ENCODE measurements at places on chromosomes 7 and 10. TPM values are rescaled to one million over a fixed set of nuclear protein-coding genes. Genes with fewer than 3 reads are reported as not detected.
A peak's percentile ranks its signal among the peaks of the same experiment; 100 is the strongest.

DNA sequence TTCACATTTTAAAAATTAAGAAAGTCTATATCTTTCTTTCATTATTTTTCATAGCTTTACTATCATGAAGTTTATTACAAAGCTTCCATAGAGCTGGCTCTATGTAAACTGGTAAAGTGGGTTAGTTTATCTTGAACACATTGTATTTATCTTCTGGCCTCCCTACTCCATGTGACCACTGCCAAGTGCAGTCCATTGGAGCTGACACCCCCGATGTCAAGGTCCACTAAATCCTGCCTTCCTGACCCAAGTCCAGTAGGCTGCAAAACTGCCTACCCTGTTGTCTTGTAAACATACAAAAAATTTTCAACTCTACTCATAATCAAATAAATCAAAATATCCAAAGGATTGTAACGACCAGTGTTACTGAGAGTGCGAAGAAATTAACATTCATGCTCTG is 10.2 kb downstream of the DNAJC12 start:
- DNase-seq: no peak

- DNase-seq: no peak
Observed at GRCh38 chr10:106775127-106775526, 389.4 kb downstream of the SORCS1 start.

EEPD1 gene
- total RNA-seq: 8.2 TPM

DNA sequence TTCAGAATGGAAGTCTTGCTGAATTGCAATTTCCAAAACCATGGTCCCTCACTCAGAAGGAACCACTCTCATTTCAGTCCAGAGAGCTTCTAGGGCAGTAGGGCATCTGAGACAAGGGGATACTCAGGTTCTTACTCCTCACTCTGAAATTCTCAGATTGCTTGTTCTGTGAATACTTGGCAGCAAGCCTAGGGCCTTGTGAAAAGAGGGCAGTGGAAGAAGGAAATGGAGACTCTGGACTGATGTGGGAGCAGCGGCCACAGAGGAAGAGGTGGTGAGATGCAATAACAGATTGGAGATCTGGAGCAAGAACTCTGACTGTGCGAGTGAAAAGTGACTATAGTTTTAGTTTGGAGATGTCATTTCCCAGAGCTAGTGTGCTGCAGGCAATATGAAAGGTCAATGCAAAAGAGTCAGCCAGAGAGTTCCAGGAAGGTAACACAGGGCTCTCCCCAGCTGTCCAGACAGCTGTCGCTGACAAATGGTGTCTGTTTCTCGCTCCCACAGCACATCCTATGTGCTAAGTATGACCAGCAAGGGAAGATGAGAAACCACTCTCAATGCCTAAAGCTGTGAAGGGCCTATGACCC is 291.6 kb upstream of the KIAA1217 start:
- no peak for DNase-seq

UCN3 gene
- 4.0 TPM for total RNA-seq

DNA sequence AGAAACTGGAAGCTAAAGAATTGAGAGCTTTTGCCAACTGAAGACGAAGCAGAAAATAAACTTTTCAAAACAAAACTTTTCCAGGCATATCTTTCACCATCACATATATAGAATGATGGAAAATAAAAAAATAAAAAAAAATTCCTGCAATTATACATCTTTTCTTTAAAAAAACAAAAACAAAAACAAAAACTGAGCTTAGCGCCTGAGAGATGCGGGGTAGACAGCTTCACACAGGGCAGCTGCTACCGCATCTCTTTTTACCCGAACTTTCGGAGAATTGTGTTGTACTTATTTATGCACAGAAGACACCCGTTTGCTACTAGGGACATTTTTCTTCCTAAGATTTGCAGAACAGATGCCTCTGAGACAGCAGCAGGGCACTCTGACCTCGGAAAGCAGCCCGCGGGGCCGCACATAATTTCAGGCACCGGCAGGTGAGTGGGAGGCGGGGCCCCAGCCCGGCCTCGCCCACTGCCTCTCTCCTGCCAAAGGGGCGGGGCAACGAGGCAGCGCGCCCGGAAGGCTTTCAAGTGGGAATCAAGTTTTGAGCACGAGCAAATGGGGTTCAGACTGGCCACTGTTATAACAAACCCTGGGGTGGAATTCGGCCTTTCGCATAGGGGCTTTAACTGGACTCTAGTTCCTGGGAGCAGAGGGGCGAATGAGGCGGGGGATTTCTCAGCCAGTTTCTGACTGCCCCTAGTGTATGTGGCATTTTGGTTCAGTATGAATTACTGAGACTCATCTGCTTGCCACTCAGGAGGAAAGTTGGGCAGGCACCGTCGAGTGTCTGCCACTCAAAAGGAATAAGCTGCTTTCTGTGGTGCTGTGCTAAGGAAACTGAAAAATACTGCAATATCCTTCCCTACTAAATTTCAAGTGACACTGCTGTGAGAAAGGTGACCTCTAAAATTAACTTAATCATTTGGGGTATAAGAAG is 18.5 kb upstream of the FAM133B start:
- DNase-seq: peak; percentile 50

GRCh38 chr7:37354656-37355131 is 94.0 kb downstream of the ELMO1 start:
- peak; percentile 34 for DNase-seq

DNA sequence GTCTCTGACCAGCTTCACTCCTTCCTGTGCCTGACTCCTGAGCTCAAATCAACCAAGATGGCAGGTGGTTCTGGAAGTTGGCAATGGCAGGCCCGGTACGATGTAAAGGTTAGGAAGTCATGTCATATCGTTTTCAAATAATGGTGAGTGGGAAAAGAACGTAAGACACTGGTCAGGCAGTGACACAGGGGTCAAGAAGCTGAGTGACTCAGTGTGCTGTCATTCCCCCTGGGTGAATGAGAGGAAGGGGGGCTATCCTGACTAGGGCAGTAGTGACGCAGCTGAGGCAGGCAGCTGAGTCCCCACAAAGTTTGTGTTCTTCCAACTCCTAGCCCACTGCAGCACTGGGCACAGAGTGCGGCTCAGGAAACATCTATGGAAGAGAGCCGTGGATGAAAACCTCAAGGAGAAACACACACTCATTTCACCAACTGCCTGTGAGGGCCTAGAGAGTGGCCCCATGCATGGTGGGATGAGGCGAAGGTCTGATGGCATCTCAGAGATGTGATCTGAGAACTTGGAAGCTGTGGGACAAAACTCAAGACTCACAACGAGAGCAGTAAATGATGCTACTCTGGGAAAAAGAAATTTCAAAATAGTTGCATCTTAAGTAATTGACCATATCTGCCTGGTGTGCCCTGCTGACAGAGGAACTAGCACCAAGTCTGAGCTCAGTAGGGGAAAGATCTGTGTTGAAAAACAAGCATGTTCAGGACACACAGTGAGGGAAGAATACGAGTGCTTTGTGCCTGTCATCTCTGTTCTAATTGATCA is 23.2 kb downstream of the CREB3L2 start:
- DNase-seq: no peak

BTBD16 gene
- total RNA-seq: 0.40 TPM

ZNHIT1 gene
- total RNA-seq: 98.1 TPM

CYP3A7 gene
- not detected for total RNA-seq

- DNase-seq: no peak
Observed at GRCh38 chr7:126535176-126535575, 717.6 kb downstream of the GRM8 start.

COL28A1 gene
- 3.5 TPM for total RNA-seq

GRCh38 chr10:119445311-119445934 is 97.1 kb downstream of the RGS10 start:
- DNase-seq: peak; percentile 88

DNA sequence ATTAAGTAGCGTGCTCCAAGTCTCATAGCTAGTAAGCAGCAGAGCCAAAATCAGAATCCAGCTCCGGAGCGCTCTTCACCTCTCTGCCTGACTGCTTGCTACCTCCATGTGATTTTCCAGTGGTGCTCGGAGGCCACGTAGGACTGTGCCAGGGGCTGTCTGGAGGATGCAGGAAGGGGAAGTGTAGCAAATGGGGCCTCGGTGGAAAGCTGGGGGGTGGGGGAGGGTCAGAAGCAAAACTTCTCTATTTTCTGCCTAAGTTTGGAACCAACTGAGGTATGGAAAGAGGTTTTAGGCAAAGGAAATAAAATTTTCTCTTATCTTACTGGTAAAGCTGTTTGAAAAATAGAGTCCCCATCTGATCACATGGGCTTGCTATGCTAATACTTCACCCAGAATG is 108.7 kb downstream of the TBXAS1 start:
- no peak for DNase-seq

GRCh38 chr7:55557666-55558188 is 14.6 kb downstream of the VOPP1 start:
- no peak for DNase-seq

FGL2 gene
- 34.0 TPM for total RNA-seq

DNA sequence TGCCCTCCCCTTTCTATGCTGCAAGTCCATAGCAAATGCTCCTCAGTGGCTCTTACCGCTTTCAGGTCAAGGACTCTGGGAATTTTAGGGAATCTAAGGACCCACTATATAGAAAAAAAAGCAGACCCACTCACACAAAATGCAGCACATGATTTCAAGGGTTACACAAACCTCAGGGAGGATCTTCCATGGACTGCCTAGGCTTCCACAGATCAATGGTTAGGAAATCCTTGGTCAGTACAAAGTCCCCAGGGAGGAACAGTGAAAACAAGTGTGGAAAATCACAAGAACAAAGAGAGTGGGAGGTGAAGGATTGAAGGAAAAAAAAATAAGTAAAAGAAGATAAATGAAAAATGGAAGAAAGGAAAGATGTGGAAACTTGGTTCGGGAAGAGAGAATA is 188.4 kb downstream of the AHR start:
- DNase-seq: no peak

GRCh38 chr10:58796242-58796641 is 283.6 kb downstream of the BICC1 start:
- DNase-seq: no peak

DNA sequence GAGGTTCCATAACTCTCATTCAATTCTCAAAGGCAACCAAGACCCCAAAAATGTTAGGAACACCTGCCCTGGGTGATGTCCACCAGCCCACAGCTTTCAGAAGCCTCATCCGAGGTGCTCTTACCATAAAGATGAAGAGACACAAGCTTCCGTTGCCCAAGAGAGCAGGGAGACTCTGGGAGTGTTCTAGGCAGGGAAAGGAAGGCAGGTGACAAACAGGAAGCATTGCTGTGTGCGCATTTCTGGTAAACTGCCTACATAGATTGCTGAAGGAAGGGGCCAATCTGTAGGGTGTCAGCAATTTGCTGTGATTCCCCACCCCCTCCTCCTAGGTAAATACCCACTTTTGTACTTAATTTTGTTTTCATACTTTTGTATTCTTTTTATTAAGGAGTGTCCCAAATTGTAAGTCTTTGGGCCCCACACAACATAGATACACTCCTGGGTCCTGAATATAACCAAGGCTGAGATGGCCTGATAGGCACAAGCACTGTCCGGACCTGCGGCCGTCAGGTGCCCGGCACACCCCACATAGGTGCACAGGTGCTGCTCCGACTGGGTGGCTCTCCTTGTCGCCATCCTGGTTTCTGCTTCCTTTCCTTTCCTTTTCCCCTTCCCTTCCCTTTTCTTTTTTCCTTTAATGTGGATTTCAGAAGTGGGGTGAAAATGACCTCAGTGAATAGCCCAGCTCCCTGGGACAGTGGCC is 51.4 kb upstream of the SMNDC1 start:
- DNase-seq: no peak

GRCh38 chr7:20064181-20064970 is 152.8 kb downstream of the MACC1 start:
- DNase-seq: no peak

- DNase-seq: peak; percentile 22
Observed at GRCh38 chr10:42781893-42782445, 626 bp upstream of the BMS1 start.

DNA sequence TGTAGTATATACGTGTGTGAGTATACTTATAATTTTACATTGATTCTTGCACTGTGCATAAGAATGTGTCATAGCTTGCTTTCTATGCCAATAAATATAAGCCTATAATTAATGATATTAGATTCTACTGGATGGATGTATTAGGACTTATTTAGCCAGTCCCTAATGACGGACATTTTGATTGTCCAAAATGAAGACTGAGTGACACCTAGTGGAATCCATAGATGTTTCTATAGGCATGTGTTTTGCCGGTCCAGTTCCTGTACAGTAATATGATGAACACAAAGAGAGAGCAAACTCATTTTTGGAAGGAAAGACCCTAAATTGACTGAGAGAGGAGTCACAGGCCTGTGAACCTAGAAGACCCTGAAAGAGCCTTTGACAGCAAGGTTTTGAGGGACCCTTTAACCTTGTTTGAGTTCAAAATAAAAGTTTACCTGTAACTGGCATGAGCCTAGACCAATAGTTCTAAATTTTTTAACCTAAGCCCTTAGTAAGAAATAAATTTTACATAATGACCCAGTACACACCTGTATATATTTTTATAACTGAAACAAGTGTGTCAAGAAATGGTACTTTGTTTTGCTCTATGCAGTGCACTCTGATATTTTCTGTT is 42.4 kb upstream of the AGBL3 start:
- no peak for DNase-seq

FAM24A gene
- total RNA-seq: not detected

- DNase-seq: peak; percentile 63
Observed at GRCh38 chr10:80924063-80924952, 386.6 kb downstream of the SH2D4B start.

DNA sequence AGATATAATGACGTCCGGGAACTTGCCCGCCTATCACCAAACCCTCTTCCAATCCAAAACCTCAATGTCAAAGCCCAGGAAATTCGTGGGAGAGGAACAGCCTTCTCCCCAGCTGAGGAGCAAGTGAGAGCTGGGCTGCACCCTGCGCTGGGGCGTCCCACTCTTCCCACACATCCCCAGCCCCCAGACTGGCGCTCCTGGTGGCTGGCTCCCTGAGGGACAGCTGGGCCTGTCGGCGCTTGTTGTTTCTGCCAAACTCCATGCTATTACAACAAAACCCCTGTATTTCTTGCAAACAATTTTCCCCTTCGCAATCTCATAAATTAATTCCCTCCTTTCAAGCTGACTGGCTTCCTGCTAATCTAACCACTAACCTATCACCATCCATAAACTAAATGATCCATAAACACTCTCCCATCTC is 53.0 kb downstream of the GRID1 start:
- no peak for DNase-seq

- DNase-seq: no peak
Observed at GRCh38 chr10:14945108-14945507, 8.8 kb downstream of the DCLRE1C start.

VKORC1L1 gene
- 21.3 TPM for total RNA-seq

GRCh38 chr10:5692461-5693358 is 8.1 kb downstream of the TASOR2 start:
- DNase-seq: peak; percentile 66

DNA sequence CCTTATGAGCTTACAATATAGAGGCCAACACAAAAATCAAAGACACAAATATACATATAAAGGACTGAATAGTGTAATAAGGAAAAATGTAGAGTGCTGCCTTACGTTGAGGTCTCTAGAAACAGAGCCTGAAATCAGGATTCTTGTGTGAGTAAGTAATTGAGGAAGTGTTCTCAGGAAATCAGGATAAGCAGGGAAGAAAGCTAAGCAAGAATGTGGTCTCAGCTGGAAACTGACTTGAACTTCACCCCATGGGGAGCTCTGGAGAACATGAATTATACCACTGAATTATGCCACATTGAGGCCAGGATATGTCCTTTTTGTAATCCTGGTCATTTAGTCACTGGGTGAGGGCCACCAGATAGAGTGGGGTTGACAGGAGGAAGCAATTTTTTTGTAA is 191.9 kb downstream of the ETV1 start:
- DNase-seq: no peak
